ENCODE measurements at places on chromosomes 16 and 17.
A peak's percentile ranks its signal among the peaks of the same experiment; 100 is the strongest.

- DNase-seq = peak; percentile 68
These were observed at the start of gene UNC119 for GRCh38 chr17:28552176-28552999. TSS of gene UNC119 (minus strand) at chr17:28552624. CDS start at chr17:28552557, 67 bp downstream.

GRCh38 chr16:79839466-79840341 is 239.2 kb upstream of the MAF start:
- no peak for DNase-seq

DNA sequence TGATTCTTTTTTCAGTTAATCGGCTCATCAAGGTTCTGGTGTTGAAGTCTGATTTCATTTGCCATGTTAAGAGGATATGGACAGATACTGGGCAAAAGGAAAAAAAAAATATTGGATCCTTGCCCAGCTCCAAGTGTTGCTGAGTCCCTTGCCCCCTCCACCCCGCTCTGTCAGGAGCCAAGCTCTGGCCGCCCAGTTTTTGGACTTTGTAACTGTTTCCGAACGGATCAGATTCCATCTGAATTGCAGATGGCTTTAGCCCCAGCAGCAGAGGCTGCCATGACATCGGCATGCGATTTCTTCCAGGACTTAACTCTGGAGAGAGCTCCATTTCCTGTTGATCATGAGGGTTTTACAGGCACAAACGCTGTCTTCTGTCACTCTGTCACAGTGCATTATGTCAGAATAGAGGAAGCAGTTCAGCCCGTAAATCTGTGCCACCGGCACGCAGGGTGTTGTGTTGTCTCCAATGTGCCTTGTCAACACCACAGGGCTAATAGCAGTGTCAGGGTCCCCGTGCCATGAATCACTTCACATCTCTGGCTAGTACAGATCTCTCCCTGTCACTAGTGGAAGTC is 615.6 kb downstream of the MAF start:
- no peak for DNase-seq

DNA sequence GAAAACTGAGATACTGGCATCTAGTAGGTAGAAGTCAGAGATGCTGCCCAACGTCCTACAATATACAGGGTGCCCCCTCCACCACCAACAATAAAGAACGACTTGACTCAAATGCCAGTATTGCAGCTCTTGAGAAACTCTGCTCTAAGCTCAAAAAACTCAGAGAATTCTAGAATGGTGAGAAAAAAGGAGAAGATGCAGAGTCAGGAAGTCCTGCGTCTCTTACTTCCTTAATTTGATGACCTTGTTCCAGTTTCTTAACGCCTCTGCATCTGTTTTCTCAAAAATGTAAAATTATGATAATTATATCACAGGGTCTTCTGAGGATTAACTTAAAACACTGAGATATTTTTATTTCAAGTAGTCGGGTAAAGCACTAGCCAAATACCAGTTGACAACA is 1.7 kb upstream of the HSBP1 start:
- DNase-seq = no peak

GRCh38 chr17:60600490-60601446 is 775 bp downstream of the PPM1D start:
- DNase-seq = peak; percentile 92

GRCh38 chr16:67447508-67448076 is 16.7 kb downstream of the HSD11B2 start:
- DNase-seq = peak; percentile 40

DNA sequence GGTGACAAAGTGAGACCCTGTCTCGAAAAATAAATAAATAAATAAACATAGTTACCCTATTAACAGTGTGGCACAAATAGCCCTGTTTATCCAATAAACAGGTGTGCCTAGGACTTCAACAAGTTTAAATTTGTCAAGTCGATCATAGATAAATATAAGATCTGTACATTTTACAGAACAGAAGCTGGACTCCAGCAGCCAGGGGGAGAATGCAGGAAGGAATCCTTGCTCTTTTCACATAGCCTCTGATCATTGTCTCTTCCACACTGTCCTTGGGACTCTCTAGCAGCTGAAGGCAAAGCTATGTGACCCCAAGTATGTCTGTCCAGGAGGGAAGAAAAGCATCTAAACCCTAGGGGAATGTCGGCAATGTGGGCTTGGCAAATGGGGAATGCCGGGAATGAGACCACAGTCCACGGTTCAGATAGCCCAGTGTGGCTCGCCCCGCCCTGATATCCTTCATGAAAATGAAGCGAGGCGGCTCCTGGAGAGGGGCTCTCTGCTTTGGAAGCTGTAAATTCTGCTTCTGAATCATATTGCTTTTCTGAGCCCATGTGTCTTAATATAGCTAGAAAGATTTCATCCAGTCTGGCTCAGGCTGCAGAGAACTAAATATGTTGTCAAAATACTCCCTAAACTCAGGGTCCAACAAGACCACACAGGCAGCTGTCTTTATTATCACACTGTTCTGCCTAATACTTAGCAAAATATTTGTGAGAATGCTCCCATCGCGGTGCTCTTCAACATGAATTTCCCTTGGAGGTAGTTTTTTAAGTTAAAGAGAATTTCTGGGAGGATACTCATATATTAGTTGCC is 24.9 kb upstream of the GRB2 start:
- DNase-seq = peak; percentile 63

DNA sequence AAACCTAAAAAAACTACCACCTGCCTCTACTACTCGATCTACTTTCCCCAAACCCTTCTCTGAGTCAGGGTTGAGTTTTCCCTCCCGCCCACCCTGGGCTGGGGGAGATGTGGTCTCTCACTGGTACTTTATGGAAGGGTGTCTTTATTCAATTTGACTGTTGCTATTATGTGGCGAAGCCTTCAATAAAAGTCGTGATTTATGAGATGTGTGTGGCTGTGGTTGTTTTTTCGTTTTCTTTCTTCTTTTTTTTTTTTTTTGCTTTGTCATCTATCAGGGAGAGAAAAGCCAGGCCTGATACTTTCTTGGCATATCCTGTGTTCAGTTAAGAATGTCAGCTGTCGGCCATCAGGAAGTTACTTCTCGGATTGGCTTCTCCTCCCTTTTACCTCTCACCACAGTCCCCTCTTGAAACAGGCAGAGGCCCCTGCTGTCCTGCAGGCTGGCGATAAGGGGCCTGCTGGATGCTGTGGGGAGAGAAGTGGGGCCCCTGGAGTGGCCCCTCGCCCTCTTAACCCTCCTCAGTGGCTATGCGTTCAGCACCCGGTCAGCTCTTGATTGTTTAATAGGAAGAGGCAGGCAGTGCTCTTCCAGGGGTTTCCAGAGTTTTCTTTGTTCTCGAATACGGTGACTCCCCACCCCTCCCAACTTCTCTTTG is 123.0 kb downstream of the MSI2 start:
- DNase-seq = no peak

DNA sequence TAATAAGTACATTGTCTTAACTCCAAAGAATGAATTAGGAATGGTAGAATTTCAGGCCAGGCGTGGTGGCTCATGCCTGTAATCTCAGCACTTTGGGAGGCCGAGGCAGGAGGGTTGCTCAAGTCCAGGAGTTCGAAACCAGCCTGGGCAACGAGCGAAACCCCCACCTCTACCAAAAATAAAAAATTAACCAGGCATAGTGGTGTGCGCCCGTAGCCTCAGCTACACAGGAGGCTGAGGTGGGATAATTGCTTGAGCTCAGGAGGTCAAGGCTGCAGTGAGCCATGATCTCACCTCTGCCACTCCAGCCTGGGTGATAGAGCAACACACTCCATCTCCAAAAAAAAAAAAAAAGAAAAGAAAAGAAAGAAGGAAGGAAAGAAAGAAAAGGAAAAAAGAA is 18.5 kb upstream of the BBS2 start:
- DNase-seq = no peak

DNA sequence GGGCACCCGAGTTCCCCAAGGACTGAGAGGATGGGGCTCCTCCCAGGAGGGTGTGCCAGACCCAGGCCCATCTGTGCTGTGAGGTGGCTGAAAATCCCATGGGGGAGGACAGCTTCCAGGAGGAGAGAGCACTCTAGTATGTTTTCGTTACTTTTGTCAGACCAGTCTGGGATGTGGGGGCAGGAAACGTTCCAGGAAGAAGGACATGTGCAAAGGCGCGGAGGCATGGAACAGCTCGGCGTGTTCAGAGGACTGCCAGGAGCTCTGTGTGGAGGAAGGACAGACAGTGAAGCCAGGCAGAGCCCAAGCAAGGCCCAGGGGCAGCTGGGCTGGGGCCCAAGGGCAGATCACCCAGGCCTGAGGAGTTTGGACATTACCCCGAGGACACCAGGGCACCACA is 7.0 kb downstream of the CA4 start:
- DNase-seq = no peak

DNA sequence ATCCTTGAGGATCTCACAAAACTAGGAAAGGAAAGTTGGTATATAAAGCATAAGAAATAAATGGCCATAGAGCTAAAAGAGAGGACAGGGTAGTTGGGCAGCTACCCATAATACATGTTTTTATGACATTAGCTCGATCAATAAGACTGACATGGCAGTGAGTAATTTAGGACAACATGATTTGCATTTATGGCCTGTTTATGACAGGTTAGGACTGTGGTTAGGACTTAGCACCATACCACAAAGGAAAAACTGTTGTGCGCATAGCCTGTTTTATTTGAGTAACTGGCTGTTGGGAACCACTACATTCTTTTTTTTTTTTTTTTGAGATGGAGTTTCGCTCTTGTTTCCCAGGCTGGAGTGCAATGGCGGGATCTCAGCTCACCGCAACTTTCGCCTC is 18.0 kb upstream of the TRIM37 start:
- DNase-seq = no peak

GRCh38 chr17:933312-934073 is 46.1 kb downstream of the NXN start:
- peak; percentile 93 for DNase-seq

DNA sequence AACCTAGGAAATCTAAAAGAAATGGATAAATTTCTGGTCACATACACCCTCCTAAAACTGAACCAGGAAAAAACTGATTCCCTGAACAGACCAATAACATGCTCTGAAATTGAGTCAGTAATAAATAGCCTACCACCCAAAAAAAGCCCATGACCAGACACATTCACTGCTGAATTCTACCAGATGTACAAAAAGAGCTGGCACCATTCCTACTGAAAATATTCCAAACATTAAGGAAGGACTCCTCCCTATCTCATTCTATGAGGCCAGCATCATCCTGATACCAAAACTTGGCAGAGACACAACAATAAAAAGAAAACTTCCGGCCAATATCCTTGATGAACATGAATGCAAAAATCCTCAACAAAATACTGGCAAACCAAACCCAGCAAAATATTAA is 52.9 kb downstream of the TTC19 start:
- DNase-seq = peak; percentile 35

- DNase-seq = peak; percentile 32
These were observed 134.6 kb upstream of the ADAMTS18 start for GRCh38 chr16:77569406-77569805.

Data from choroid plexus epithelial cell (primary cell).